T-helper 2 cell treated with Interferon-gamma antibody and Interleukin-4, amounts not matched to agents 5 μg/mL and 100 μg/mL, for 36 hours (primary cell): ENCODE measurements at places on chromosomes 2 and 18.

- DNase-seq, result no peak
Observed at GRCh38 chr2:58064086-58064485, 17.5 kb downstream of the VRK2 start.

- peak; percentile 14 for DNase-seq
Observed at GRCh38 chr2:10620481-10620880, 69.3 kb downstream of the NOL10 start.

GRCh38 chr2:127552336-127552735 lies 16.9 kb downstream of the MYO7B start:
- DNase-seq, result no peak

GRCh38 chr2:239695106-239695727 lies 294.4 kb upstream of the HDAC4 start:
- no peak for DNase-seq

DNA sequence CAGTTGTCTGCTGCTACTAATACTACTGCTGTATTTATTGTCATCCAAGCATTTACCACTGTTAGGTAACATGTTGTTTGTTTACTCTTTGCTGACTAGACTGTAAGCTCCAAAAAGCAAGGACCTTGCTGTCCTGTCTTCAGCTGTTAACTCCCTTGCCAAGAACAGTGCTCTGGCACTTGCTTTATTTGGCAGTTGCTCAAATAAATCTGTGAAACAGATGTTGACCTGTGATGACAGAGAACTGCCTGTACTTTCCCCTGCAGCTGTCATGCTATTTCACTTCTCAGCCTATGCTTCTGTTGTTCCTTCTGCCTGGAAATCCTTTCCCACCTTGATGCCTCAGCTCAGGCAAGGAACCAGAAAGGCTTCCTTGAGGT lies 181.2 kb downstream of the ATAD2B start:
- no peak for DNase-seq

DNA sequence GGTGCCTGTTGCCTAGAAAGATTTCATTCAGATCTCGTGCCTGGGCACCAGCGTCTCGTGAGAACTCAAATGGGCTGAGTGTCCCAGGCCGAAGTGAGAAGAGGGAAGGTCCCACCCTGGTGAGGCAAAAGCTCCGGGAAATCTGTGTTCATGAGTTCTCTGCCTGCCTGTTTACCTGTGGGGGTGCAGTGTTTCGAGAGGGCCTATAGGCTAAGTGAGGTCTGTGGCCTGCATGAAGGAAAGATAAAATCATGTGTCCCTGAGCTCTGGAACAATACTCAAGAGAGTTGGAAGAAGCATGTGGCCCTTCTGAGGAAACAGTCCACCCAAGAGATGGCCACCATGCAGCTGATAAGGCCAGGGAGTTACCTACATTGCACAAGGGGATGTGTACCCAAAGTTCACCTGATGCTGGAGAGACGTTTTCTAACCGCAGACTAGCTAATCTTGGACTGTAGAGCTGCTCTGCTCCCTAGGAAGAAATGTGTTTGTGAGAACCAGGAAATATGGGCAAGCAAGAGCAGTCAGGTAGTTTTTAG lies 63.5 kb upstream of the ST3GAL5 start:
- DNase-seq, result no peak

DNA sequence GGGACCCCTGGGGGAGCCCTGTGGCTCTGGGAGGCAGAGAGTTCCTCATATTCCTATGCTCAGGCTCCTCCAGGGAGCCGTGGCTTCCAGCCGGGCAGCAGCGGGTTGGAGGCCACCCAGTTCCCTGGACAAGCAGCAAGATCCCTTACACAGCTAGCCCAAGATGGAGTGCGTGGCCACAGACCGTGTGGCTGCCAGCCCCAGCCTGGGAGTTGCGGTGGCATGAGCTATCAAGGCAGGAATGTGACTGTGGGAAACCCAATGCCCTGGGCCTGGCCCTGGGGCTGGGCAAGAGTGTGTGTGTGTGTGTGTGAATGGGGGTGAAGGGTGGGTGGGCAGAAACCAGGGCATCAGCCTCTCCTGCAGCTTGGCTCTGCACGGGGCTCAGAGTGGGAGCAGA lies 130.5 kb downstream of the DYSF start:
- no peak for DNase-seq

DNA sequence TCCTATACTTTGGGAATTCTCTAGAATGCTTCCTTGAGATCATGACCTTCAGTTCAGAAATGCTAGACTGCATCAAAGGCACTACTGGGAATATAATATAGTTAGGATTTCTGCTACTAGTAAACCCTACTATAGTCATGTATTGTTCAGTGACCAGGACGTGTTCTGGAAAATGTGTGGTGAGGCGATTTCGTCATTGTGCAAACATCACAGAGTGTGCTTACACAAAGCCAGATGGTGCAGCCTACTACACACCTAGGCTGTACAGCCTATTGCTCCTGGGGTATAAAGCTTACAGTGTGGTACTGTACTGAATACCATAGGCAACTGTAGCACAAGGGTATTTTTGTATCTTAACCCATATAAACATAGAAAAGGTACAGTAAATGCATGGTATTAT lies 13.0 kb downstream of the CXCR4 start:
- no peak for DNase-seq

DNA sequence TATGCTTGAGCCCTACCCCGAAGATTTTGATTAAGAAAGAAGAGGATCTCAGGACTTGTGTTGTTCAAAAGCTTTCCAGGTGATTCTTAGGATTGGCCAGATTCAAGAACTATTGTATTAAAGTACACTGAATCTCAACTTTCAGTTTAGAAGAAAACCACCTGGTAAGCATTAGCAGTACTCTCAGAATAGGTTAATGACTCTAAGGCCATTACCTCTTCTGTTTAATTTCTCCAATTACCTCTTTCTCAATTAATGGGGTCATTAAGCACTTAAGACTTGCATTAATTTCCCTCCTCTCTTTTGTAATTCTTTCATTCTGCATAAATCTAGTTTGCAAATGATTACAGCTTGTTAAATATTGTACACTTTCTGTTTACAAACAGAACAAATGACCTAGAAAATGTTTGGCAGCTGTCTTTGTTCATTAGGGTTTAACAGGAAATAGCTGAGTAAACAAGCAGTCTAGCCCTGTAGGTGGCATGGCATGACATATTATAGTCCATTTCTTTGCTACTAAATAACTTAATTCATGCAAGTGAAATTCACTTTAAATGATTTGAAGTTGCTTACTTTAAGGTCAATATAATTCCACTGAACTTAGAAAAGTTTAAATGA lies 20.4 kb upstream of the TDRD15 start:
- DNase-seq, result no peak

DNA sequence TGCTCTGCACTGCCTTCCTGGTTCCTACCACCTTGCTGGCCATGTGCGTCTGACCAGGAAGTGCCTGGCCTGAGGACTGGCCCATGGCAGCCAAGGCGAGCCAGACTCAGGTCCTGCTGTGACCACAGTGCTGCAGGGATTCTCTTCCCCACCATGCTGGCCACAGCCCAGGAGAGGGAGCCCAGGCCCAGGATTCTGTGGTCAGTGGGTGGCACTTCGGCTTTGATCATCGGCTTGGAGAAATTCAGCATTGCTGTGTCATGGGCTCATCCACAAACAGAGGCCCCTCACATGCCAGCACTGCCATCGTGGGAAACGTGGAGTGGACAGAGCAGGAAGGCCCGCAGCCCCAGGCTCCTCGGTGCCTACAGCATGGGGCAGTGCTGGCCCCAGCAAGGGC lies 211.6 kb downstream of the SEPTIN10 start:
- DNase-seq, result no peak

DNA sequence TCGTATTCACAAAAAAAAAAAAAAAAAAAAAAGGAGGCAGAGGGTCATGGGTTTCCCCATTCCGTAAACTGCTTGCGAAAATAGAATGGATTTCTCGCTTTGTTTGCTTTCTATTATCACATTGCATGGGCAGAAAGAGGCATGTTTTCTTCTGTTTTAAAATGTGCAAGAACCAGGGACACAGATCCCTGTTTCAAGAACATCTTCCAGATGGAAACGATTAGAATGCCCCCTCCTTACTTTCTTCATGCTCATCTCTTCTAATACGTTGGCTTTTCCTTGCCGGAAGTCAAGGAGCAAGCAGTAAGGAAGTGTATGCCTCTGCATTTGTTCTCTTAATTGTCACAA lies 51.0 kb upstream of the ZNF516 start:
- no peak for DNase-seq

DNA sequence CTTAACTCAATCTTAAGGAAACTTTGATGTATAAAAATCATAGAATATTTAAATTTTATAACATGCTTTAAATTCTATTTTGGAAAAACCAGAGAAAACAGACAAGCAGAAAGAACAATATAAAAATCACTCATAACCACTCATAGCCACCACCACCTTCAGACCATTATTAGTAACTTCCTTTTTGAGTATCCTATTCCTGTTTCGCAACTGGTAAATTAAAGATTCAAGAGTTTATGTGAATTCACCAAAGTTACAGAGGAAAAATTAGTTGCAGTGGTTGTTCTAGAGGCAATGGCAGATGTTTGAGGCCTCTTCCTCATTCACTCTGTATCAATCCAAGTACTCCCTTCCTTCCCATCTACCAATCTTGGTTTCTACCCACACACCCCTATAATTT lies 49.3 kb upstream of the PROKR1 start:
- no peak for DNase-seq

GRCh38 chr18:35371412-35372195 lies 5.5 kb downstream of the ZNF396 start:
- DNase-seq, result no peak

DNA sequence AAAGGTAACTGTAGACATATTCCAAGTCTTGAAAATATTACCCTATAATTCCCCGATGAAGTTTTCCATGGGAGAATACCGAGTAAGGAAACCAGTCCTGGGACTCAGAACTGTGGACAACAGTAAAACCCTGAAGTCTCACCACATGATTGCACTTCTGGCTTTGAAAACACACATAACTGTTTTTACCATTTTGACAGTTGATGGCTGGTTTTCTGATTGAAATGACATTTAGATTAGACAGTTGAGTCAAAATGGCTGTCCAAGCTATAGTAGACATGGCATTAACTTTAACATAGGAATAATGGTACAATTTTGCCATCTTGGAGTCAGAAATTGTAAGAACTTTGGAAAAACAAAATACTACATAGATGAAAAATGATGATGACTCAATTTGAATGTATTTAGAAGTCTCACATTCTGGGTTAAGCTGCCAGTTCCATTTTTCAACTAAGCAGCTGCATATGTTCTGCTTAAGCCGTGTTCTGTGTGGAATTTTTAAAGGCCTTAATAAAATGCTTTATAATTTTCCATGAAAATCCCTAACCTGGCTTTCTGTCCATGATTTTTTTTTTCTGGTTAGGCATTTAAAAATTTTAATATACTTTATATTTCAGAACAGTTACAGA lies 38.3 kb upstream of the WIPF1 start:
- DNase-seq, result no peak

GRCh38 chr2:59888015-59888414 lies 665.4 kb downstream of the BCL11A start:
- DNase-seq, result peak; percentile 24

- DNase-seq, result no peak
Observed at GRCh38 chr2:128786741-128787478, 468.2 kb upstream of the HS6ST1 start.

GRCh38 chr18:25825979-25826776 lies 264.2 kb downstream of the SS18 start:
- DNase-seq, result no peak
